ENCODE measurements at places on chromosomes 6 and 20.

GRCh38 chr6:166770216-166771116 is 143.4 kb upstream of the RPS6KA2 start:
- DNase-seq: no peak

DNA sequence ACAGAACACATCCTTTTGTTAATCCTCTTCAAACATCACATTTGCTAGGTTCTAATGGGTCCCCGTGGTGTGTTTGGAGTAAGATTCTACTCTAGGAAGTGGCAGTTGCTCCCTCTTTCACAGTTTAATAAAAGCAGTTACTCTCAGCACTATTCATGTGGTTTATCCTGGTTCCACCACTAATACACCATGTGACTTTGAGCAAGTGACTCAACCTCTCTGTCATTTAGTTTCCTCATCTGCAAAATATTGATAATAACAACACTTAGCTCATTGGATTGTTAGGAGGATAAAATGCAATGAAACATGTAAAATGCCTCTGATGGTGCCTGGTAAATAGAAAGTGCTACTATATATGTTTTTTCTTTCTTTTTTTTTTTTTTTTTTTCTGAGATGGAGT is 488.0 kb upstream of the NOX3 start:
- DNase-seq: no peak

DNA sequence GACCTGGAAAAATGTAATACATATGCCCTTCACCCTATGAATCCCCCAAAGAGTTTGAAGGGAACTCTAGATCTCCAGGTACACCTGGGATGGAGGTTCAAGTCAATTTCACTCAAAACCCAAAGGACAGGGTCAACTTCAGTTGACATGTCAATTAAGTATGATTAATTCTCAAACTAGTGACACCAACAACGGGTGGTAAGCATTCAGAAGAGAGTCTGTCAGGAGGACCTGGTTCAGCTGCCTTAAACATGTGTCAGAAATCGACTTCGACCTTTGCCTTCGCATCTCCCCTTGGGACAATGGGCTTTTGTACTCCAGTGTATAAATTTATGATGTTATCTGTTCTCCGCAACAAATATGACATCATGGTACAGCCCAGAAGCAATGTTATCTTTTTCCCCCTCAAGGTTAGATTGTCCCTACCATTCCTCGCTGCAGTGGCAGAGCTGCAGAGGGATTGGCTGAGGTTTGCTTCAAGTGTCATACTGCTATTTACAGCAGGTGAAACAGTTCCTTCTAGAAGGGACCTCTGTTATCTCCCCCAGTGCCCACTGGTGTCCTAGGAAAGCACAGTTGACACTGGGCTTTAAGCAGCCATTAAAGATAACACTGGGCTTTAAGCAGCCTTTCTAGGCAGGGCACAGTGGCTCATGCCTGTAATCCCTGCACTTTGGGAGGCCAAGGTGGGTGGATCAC is 94.7 kb upstream of the SNX9 start:
- DNase-seq: no peak

DNA sequence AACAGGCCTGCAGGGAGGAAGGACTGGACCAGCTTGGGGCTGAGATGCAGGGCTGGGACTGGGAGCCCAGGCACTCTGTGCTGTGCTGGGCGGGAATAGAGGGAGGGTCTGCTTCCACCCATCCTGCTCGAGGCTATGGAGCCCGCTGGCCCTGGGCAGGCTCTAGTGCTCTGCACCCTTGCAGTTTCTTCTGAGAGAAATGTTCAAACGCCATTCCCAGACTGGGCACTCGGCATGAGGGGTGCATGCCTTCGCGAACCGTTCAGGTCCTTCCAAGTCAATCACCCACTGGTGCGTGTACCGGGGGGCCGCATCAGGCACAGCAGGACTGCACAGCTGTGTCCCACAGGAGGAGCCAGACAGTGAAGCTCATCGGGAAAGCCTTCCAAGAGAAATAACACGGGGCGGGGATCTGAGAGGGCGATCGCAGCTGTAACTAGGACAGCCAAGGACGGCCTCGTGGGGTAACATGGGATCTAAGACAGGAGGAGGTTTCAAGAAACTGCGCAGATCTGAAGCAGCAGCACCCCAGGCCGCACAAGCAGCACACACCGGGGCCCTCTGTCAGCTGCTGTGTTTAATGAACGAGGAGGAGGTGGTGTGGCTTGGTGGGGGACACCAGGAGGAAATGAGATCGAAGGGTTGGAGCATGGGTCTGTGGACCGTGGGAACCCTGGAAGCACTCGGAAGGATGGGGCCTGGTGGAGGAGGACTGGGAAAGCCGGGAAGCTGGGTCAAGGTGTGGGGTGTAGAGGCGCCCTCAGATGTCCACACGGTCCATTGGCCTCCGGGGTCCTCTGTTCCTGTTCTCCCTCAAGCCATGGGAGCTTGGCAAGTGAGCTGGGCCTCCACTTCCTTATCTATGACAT is 26.1 kb upstream of the PYGB start:
- no peak for DNase-seq

- no peak for DNase-seq
Measured at GRCh38 chr6:127854009-127854408, 46.8 kb downstream of the THEMIS start.

- DNase-seq: no peak
Measured at GRCh38 chr6:169648092-169648491, 53.7 kb downstream of the WDR27 start.

DNA sequence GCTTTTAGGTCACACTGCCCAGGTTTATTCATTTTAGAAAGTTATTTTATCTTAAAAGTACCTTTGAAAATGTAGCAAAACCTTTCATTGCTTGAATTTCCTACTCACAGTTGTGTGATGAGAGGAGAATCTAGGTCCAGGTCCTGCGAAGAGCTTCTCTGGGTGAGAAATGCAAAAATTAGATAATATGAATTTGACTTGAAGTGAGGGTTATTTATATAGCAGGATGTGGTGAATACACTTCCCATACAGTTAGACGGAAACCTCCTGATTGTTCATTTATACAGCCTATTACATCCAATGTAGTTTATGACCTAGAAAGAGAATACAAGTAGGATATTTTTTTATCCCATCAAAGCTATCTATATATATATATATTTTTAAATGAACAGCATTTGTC is 30.5 kb downstream of the CDKAL1 start:
- DNase-seq: no peak

DNA sequence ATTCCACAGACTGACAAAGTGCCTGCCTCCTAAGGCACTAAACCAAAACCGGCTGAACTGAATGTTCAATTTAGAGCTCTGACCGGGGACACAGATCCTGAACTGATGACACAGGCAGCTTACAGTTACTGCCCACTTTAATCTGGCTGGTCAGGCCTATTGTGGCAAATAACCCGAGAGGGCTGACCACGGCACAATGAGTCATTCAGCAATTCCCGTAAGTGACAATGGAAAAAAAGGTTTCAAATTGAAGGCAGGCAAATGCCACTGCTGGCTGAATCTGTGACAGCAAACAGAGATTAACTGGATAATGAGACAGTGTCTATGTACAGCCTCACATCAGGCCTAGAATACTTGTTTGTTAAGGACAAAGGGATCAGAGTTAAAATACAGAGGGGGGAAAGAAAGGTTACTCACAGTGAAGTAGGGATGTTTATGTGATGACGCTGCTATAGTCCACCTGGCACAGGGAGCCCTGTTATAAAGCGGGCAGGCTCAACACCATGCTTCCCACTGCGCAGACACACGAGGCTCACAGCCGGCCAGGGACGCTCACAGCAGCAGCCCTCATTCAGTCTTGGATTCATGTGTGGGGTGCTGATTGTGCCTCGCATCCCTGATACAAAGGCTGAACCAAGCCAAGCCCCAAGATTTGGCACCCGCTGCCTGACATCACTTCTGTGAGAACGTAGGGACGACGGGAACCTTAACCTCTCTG is 54.4 kb downstream of the RTN4IP1 start:
- no peak for DNase-seq

- no peak for DNase-seq
Measured at GRCh38 chr6:113847447-113847846, 9.7 kb upstream of the MARCKS start.

GRCh38 chr20:2986466-2986865 is 57.0 kb upstream of the GNRH2 start:
- no peak for DNase-seq

DNA sequence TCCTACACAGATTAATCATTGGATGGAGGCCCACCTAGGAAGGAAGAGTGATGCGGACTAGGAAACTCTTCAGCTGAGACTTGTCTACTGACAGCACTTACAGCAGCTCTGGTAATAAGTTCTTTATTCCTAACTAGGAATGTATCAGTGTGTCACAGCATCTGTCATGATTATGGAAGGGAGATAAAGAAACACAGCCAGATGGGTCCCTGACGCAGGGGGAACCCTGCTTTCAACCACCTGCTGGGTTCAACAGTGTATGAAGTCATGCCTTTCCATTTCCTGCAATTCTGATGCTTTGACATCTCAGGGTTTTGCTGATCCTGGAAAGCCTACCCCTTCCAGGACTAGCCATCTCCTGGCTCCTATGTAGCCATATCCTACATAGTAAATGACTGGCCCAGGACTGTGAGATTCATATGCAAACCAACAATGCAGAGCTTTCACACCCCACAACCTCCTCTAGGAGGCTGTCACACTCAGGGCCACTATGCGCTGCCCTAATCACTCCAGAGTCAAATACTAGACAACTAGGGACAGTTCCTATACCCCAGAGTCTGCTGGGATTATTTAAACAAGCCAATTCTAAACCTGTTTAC is 29.0 kb upstream of the MANEA start:
- no peak for DNase-seq

DNA sequence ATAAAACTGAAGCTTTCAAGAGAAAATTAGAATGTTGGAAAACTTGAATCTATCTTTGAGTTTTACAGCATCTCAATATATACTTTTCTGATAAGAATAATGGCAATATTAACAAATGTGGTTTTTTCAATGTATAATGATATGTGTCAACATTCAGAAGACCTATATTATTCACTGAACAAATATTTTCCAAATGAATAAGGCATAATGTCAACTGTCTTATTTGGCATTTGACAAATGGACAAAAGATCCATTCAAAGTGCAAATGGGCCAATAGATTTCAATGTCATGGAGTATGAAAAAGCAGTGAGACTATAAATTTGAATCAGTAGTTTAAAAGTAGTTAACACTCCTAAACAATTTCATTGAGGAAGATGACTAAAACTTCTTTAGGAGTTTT is 20.9 kb downstream of the LMBRD1 start:
- no peak for DNase-seq

- DNase-seq: no peak
Measured at GRCh38 chr20:43751167-43752050, 24.6 kb upstream of the GTSF1L start.

- no peak for DNase-seq
Measured at GRCh38 chr6:157079277-157079676, 244.0 kb downstream of the TMEM242 start.

- DNase-seq: no peak
Measured at GRCh38 chr20:26167499-26167898, 470.8 kb upstream of the ZNF337 start.

DNA sequence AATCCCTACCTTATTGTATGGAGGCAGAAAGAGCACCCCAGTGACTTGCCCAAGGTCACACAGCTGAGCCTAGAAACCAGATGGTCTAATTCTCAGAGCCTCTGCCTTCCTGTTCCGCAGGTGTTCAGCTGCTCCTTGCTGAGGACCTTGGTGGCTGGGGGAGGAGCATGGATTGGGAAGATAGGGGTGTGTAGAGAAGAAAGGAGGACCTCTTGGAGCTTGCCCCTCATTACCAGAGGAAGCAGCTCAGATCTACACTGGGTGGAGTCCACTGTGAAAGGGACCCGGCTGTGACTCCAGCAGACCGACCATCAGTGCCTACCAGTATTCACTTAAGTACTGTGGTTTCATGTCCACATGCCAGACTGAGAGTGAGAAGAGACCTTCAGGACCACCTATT is 15.2 kb downstream of the FOXP4 start:
- no peak for DNase-seq

GRCh38 chr6:43862925-43863324 is 92.9 kb downstream of the VEGFA start:
- DNase-seq: no peak

GRCh38 chr20:47594157-47594556 is 92.5 kb downstream of the NCOA3 start:
- DNase-seq: no peak

DNA sequence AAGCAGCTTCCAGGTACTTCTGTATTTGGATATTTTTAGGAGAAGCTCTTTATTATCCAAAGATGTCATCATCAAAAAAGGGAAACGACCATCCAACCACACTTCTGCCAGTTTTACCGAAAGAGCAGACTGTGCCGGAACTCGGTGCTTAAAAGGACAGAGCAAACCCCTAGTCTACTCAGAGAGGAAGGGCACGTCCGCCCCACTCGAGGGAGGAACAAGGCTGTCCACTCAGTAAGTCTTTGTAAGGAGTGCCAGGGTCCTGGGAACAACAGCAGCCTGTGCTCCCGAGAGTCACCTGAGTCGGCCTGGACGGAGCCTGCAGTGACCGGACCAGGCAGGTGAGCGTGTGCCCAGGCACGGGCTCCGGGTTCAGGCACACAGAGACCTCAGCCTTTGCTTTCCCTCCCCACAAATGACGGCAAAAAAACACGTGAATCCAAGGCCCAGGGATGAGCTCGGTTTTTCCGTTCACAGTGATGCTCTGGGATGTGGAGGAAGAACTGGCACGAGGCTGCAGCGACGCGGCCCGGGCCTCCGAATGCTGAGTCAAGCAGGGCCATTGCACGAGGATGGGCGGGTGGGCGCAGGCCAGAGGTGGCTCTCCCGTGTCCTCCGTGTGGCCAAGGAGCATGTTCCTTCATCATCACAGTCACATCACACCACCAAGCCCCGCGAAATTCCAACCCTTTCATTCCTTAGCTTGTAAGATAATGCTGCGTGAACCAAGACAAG is 17.4 kb upstream of the SLCO4A1 start:
- DNase-seq: no peak

DNA sequence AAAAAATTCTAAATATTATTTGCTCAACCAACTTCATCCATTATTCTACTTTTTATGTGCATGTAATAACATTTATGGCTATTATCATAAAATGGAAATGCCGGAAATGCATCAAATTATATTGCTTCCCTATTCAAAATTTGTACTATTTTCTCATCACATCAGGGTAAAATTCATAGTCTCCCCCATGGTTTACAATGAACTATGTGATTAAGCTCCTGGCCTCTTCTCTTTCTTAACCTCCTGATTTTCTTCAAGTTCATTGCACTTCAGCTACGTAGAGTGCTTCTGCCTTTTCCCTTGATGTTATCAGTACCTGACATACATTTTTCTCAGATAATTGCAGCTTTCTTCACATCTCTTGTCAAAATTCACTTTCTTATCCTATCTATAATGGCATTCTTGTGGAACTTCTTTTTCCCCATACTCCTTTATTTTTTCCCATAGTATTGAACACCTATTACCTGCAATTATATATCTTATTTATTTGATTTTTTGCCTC is 699.1 kb upstream of the ADGRB3 start:
- no peak for DNase-seq

GRCh38 chr6:7919871-7920270 is 9.3 kb upstream of the TXNDC5 start:
- DNase-seq: no peak

- no peak for DNase-seq
Measured at GRCh38 chr6:111952274-111952673, 79.0 kb upstream of the FYN start.

Measured in NCI-H2029 (cell line).